T-helper 1 cell (primary cell): ENCODE measurements at places on chromosomes 5 and 9.

DNA sequence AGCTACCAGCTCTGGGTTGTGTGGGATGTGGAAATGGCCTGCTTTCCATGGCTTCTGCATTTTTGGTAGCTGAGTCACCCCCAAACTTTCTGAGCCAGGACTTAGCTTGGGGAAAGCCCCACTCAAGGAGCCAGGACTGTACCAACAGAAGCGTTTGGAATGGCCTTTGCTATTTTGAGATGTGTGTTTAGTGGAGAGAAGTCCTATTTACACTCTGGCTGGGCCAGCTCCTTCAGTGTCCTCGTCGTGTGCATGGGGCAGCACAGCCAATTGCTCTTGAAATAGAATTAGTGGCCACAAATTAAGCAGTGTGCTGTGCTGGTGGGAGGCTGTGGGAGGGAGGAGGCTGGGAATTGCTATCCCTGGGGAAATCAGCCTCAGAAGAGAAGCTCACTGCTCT lies 51.6 kb downstream of the ENTREP1 start:
- DNase-seq = no peak

DNA sequence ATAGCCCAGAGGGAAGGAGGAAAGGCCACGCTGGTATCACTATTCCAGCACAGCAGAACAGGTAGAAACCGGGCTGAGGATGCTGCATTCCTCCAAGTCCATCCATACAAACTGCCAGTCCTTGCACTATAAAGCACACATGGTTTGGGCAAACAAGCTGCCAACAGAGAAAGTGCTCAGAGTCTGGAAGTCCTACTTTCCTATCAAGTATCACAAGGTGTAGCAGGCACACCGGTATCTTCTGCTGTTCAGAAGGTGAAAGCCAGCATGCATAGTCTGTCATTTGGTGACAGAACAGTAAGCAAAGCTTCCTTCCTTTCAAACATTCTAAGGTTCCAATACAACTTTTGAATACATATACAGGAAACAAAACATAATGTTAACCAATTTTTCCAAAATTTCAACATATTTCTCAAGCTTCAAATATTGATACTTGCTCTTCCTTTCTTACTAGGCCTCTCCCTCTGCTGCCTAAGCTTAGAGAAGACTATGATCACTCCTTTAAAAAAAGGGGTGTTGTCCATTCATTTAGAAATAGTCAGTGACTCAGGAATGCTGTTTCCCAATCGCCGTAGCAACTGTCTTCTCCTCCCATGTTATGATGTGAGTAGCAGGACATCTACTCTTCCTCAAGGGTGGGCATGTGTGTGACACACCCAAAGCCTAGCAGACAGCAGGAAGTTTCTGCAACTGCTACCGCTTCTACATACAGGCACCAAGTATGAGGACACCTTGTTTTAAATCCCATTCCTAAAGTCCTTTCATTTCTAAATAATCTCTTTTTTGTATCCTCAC lies 14.7 kb downstream of the DIAPH1 start:
- no peak for DNase-seq

GRCh38 chr5:1068895-1069719 lies 42.8 kb downstream of the SLC12A7 start:
- no peak for DNase-seq

GRCh38 chr5:39544941-39545340 lies 120.2 kb upstream of the DAB2 start:
- DNase-seq = no peak

GRCh38 chr5:116360008-116360853 lies 214.4 kb downstream of the SEMA6A start:
- no peak for DNase-seq

DNA sequence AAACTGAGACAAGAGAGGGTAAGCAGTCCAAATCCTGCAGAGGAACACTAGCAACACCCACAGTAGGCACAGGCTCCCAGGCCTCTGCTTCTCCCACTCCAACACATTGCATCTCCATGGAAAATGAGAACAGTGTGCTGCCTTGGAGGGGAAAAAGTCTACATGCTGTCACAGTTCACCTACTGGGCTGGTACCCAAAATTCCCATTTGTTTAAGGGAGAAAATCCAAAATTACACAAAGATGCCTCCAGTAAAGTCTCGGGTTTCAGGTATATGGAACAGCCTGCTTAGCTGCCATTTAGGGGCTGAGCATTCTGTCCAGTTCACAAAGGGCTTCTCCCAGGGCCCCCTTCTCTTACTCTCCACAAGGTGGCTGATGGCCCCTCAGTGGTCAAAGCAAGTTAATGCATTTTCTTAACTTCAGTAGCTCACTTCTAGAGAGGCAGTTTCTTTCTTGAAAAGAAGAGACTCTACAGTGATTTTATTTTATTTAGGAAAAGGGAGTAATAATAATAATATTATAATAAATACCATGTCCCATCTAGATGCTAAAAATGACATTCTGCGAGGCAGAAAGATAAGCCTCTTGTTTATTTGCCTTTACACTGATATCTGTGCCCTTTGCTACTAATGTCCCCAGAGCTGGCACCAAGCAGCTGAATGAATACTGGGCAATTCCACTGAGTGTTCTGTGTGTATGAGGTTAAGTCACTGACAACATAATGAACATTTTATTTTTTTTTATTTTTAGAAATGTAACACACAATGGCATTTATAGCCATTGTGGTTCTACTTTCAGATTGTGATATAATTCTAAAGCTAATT lies 89.4 kb downstream of the RGS7BP start:
- DNase-seq = no peak

- DNase-seq = no peak
These were observed 30.5 kb downstream of the SFXN1 start for GRCh38 chr5:175508896-175509295.

GRCh38 chr5:67047160-67047559 lies 149.4 kb downstream of the CD180 start:
- no peak for DNase-seq

DNA sequence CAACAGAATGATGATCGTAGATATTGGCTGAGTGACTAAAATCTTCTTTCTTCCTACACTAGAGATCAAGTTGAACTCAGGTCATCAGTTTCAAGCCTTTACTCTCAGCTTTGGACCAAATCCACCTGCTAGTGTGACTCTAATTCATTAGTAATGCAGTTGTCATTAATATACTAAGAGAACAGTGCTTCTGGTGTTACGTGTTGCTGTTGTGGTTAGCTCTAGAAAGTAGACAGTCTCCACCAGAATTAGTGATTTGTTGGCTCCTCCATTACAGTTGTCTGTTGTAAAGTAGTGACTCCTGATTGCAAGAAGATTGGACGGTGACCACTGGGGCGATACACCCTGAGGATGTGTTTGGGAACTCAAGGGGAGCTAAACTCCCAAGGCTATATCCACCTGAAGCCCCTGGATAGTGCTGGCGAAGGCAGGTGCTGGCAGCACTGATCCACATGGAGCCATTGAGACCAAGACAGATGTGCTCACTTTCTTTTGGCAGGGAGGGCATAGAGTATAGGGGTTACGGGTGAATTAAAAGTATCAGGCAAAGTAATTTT lies 3.1 kb downstream of the CAMK4 start:
- no peak for DNase-seq

GRCh38 chr5:7857926-7858632 lies 7.1 kb upstream of the CFAP90 start:
- peak; percentile 71 for DNase-seq

DNA sequence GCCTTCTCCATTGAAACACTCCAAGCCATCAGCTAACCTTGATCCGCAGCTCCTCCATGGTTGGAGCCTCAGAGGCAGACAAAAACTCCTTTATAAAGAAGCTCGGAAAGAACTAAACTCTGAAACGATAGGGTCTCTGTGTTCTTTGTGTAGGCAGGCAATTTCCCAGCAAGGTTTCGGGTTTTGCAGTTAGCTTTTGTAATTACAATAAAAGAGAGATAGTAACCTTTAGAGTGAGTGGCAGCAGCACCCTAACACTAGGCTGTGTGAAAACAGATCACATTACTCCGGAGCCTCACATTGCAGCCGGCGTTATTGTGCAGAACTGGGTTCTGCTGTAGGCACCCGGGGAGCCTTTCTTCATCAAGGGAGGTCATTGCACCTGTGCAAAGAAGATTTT lies 115.8 kb upstream of the MAP3K1 start:
- no peak for DNase-seq

- no peak for DNase-seq
These were observed at the start of gene CAVIN4 for GRCh38 chr9:100577776-100578448. TSS of gene CAVIN4 (plus strand) at chr9:100578079. CDS start at chr9:100578144, 65 bp downstream.

GRCh38 chr5:53556001-53556400 lies 4.4 kb upstream of the NDUFS4 start:
- DNase-seq = no peak

- DNase-seq = no peak
These were observed 94.1 kb downstream of the APBA1 start for GRCh38 chr9:69578026-69578425.

DNA sequence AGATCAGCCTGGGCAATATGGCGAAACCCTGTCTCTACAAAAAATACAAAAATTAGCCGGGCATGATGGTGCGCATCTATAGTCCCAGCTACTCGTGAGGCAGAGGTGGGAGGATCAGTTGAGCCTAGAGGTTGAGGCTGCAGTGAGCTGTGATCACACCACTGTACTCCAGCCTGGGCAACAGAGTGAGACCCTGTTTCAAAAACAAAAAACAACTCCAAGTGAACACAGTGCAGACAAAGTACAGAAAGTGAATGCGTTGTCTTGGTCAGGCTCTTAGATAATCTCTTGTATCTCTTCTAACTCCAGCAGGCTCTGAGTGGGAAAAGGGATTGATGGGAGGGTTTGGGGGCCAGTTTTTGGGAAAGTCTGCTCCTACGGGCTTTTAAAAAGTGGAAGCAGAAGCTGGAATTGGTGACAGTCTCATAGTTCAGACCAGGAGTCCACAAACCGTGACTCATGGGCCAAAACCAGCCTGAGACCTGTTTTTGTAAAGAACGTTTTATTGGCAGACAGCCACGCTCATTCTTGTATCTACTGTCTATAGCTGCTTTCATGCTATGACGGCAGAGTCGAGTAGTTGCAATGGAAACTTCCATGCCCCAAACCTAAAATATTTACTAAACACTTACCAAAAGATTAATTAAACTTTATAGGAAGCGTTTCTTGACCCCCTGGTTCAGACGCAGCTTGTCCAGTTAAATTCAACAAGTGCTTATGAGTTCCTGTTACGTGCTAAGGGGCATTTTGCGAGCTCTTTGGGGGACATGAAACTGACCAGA lies 32.9 kb downstream of the NDST1 start:
- DNase-seq = no peak

DNA sequence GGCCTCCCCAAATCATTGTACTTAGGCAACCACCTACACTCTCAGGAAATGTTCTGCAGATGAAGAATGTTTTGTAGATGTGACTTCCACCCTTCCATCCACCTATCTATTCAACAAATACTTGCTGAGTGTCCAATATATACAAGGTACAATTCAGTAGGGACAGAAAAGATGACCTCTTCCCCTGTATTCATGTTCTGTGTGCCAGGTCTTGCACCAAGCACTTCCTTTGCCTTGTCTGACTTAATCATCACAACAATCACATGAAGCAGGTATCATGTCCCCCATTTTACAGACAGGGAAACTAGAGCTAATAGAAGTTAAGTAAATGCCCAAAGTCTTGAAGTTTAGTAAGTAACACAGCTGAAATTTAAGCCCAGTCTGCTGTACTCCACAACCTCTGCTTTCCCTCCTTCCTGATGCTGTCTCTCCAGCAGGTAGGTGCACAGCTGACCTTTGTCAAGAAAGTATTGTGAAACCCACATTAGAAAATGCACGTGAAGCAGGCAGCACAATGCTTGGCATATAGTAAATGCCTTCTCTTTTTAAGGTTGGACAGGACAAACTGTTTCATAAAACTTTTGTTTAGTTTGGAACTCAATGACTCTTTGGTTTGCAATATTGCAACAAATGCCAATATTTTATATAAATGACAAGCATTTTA lies 296.5 kb downstream of the DEPDC1B start:
- no peak for DNase-seq

DNA sequence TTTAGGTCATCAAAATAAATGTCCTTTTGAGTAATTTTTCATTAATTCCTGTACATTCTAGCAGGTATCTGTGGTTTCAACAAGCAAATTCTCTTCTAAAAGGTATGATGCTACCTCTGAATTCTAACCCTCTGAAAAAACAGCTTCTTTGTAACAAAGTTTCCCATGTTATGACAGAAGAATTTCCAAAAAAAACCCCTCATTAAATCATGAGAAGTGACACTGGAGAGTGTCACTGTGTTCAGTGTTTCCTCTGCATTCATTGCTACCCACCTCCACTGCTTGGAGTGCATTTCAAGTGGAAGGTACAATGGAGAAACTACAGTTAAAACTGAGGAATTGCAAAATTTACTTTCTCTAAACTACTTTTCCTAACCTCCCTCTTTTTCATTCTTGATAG lies 10.1 kb downstream of the CDKN2A start:
- DNase-seq = no peak

GRCh38 chr9:34988218-34989002 lies 1.1 kb upstream of the DNAJB5 start:
- DNase-seq = peak; percentile 32

- DNase-seq = no peak
These were observed 50.7 kb downstream of the SLC44A1 start for GRCh38 chr9:105295201-105295550.

GRCh38 chr9:71908825-71909224 lies 2.2 kb downstream of the ABHD17B start:
- no peak for DNase-seq

DNA sequence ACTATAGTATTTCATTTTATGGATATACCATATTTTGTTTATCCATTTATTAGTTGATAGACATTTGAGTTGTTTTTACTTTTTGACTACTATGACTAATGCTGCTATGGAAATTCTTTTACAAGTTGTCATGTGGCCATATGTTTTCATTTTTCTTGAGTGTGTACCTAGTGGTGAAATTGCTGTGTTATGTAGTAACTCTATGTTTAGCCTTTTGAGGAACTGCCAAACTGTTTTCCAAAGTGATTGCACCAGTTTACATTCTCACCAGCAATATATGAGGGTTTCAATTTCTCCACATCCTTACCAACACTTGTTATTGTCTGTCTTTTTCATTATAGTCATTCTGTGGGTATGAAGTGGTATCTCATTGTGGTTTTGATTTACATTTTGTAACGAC lies 75.4 kb downstream of the GRIA1 start:
- DNase-seq = no peak

DNA sequence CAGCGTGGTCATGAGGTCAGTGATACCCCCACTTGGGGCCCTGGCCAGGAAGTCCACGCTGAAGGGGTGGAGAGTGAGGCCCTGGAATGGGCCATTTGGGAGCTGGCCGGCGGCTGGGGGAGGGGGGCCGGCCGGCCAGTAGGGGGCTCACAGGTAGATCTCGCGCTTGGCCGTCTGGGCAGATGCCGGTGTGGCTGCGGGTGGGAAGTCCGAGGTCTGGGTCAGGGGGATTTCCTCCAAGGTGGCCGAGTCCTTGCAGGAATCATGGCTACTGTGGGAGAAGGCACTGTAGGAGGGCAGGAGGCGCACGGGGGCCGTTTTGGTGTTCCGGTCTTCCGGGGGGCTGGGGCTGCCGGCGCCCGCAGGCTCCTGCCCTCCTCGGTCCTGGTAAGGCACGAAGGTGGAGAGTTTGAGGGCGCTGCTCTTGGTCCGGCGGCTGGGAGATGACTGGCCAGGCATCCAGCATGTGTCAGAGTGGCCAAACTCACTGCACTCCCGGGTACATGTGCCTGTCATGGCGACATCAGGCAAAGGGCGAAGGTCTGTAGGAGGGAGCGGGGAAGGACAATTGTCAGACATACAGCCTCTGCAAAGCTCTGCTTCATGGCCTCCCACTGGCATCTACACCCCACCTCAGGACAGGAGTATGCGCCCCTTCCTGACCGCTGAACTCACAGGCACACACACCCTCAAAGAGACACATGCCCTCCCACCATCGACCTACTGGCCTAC lies 24.1 kb downstream of the PCDH1 start:
- no peak for DNase-seq

- no peak for DNase-seq
These were observed 706.6 kb downstream of the EFNA5 start for GRCh38 chr5:106964132-106964531.
